Epithelial cell of proximal tubule (primary cell): ENCODE measurements at places on chromosomes 3 and 15.

- DNase-seq: no peak
Observed at GRCh38 chr3:98003306-98003969, 31.2 kb upstream of the RIOX2 start.

DNA sequence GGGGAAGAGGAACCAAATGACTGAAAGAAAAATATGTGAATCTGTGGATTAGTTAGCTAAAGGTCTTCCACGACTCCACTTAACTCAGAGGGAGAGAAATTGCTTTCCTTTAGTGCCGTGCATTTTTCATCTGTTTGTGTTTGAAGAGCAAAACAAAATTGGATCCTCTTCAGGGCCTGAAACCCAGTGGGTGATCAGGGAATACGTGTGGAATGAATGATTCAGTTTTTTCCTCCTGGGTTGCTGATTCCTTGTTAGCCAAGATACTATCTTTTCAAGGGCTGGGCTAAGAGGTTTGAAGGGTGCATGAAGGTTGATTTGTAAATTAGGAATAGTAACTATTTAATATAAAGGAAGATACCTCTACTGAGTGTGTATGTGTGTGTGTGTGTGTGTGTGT lies 61.0 kb downstream of the TPRG1 start:
- DNase-seq: no peak

GRCh38 chr15:34717729-34718128 lies 37.1 kb downstream of the GJD2 start:
- no peak for DNase-seq

- DNase-seq: no peak
Observed at GRCh38 chr3:171039674-171040073, 13.2 kb upstream of the SLC2A2 start.

DNA sequence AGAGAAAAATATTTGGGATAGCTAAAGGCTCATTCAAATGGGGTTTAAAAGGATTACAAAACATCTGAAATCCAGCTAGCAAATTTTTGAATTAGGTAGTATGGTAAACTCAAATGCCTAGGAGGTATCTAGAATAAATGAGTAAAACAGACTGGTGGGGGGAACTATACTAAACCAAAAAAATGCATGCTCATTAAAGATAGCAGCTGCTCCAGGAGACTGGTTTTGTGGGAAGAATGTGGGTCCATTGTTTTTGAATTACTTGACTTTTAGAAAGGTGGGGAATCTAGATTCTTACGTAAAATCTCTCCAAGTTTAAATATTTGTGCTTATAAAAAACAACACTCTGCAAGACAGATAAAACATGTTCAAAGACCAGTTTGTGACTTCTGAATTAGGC lies 73.8 kb downstream of the LEKR1 start:
- DNase-seq: no peak

- DNase-seq: no peak
Observed at GRCh38 chr3:151113343-151113742, 27.9 kb downstream of the MED12L start.

DNA sequence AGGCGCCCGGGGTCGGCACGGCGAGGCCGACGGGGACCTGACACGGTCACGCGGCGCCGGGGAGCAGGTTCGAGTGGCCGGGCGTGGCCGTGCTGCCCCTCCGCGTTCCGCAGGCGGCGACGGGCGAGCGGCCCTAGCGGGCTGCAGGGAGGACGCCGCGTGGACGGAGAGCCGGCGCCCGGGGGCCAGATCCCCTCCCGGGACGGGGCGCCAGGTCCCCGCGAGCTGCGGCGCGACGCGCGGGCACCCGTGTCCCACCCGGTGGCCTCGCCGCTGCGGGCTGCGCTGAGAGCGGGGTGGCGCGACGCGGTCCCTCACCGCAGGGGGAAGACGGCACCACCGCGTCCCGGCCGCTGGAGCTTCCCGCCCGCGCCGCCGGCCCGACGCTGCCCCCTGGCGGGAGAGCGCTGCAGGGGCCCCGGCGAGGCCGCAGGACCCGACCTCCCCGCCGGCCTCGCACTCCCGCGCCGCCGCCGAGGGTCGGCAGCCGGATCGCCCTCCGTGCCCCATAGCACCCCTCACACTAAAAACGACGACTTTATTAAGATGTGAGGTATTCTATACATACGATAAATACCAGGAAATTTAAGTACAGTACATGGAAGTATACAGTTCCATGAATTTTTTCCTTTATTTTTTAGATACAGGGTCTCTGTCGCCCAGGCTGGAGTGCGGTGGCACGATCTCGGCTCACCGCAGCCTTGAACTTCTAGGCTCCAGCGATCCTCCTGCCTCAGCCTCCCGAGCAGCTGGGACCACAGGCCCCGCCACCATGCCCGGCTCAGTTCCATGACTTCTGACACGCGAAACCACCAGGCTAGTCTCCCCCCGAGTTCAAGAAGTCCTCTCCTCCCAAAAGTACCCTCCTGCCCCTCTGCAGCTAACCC lies 1.3 kb upstream of the PIGZ start:
- DNase-seq: no peak

- peak; percentile 83 for DNase-seq
Observed at GRCh38 chr3:39146611-39147591, 6.5 kb downstream of the CSRNP1 start.

DNA sequence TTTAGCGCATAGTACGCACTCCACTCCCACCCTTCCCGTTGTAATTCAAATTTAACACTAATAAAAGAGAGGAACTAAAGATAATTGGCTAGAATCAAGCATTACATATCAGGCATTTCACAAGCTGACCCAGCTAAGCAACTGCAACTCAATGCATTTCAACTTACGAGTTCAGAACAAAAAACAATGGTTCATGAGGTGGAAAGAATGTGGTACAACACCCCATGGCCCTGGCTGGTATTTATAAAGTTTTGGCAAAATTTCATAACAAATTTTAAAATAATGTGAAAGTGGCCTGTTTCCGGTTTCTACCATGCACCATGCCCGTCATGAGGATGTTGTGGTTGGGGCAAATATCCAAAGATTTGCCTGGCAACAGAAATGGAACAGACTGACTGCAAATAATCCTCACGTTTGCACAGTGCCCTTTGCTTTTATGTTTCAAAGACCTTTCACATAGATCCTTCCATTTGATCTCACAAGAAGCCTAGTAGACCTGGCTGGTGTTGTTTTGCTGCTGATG lies 455.3 kb upstream of the NR2F2 start:
- no peak for DNase-seq

- DNase-seq: no peak
Observed at GRCh38 chr3:177893331-177893730, 642.9 kb upstream of the KCNMB2 start.

DNA sequence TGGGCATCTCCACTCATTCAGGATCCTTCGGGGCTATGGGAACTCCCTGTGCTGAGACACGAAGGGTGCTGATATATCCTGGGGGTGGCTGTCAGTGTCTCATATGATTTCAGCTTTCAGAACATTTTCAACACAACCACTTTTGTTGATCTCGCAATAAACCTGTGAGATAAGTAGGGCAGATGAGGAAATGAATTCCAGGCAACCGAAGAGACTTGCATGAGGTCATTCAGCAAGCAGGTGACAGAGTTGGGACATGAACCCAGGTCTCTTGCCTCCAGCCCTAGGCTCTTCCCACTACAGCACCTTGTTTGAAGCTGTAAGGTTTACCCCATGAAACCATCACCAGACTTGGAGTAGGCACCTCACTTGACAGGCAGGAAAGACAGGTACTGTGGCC lies 16.6 kb downstream of the DUOX1 start:
- DNase-seq: no peak

DNA sequence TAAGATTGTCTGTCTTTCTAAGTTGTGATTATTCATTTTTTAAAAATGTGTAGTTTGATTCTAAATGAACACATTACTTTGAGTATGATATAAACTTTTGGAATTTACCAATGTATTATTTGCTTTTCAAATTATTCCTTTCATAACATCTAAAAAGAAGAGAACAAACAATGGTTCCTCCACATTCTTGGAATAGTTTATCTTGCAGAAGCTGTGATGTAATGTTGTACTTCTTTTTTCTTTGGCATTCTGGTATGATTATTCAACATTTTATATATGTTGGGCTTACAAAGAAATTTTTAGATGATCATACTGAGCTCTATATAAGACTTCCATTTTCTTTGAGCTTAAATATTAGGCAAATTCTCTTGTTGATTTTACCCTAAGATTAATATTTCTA lies 419.2 kb downstream of the DIPK2A start:
- no peak for DNase-seq

- DNase-seq: no peak
Observed at GRCh38 chr3:140420621-140421357, 257.1 kb upstream of the TRIM42 start.

- no peak for DNase-seq
Observed at GRCh38 chr15:79308874-79309273, 2.0 kb upstream of the TMED3 start.

DNA sequence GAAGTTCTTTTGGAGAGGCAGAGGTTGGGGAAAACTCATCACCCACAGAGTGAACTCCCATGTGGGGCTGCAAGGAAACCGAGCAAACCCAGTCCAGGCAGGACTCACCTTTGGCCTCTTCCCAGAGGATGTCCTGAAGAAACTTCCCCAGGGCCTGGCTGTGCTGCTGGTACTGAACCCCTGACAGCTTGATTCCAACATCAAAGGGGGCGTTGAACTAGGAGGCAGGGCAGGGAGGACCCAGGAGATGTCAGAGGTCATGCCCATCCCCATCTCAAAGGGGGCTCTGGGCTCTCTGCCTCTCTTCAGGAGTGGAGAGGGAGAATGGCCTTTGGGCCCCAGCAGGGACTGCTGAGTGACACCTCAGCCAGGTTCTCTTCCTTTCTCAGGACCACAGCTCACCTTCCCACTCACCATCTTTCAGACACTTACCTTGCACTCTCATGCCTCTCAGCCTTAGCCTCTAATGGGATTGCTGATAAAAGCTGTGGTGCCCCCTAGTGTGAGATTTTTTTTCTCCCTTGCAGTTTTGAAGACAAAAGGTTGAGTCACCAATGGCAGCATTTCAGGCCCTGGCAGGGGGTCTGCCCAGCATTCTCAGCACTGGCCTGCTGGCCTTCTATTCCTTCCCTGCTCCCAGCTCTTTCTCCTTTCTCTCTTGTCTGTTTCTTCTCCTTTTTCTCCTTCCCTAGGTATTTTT lies 6.0 kb downstream of the GHRL start:
- DNase-seq: peak; percentile 64

- no peak for DNase-seq
Observed at GRCh38 chr3:56525291-56525690, 31.7 kb upstream of the CCDC66 start.

DNA sequence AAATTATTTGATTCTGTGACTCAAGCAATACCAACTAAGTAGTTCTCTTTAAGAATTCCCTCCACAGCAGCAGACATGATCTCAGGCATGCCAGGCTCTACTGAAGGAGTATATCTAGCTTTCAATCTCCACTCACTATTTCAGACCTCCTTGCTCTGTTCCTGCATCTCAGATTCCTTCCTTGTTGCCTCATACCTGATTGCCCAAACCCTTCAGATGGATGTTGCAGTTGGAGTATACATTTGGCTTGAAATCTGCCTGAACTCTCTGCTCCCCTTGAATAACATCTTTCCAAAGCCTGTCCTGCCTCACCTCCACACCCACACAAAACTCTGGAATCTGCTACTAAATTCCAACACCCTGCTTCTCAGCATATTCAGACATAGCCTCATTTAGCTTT lies 19.8 kb upstream of the TM4SF4 start:
- DNase-seq: no peak

DNA sequence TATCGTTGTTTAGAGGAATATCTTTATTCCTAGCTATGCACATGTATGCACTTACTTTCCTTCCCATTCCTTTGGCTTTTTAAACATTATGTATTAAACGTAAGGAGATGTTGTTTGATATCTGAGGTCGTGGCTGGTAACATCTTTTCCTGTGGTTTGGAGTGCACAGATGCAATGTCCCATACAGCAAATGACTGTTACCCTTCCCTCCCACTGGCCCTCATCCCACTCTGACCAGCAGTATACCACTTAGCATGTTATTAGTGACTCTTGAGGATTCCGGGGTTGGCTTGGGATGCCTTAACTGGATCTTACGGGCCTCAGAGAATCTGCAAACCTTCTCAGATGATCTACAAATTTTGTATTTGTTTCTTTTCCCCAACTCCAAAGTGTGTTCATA lies 34.5 kb downstream of the TGFBR2 start:
- DNase-seq: no peak

DNA sequence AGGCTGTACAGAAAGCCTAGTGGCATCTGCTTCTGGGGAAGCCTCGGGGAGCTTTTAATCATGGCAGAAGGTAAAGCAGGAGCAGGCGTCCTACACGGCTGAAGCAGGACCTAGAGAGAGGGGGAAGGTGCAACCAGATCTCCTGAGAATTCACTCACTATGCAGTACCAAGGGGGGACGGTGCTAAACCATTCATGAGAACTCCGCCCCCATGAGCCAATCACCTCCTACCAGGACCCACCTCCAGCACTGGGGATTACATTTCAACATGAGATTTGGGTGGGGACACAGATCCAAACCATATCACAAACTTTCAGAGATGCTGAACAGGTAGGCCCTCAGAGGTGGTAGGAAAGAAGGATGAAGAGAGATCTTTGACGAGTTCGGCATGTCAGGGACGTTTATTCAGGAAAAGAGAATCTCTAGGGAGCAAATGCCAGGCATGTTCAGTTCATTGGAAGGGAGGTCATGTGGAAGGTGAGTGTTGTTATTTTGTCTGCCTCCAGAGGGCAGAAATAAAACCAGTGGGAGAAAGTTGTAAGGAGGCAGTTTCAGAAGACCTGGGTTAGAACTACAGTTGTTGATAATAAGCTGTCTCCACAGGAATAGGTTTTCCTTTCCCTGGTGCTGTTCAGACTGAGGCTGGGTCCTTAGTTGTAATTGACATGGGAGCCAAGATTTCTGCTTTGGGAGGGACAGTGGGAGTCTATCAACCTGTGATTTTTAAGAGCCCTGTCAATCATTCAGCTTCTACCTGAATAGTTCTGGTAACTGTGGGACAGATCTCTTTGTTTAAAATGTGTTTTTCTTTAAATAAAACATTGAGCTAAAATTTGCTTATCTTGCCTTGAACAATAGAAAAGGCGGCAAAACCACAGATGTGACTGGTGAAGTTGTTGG lies 4.3 kb upstream of the FNDC3B start:
- no peak for DNase-seq

DNA sequence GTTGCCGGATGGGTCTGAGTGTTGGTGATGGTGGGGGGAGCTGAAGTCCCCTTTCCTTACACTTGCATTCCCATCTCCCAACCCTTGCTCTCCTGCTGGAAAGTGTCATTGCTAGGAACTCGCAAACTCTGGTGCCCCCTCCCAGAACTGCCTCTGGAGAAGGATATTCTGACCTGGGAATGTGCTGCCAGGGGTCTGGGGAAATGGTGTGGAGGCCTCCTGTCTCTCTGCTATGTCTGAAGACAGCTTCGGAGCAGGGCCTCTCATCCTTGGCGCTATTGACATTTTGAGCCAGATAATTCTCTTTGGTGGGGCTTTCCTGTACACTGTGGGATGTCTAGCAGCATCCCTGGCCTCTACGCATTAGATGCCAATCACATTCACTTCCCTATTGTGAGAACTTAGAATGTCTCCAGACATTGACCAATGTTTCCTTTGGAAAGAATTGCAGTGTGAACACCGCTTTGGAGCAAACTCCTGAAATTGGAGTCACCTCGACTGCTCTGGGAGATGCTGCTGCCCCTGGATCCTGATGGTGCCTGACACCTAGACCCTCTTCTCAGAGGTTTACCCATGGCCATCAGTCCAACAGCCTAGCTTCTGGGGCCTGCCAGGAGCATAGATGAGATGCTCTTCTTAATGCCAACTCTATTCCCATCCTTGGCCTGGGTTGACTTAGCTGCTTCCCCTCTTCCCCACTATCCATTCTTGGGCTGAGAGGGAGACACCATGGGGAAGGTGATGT lies 2.2 kb upstream of the KY start:
- no peak for DNase-seq

GRCh38 chr3:171996178-171996817 lies 43.1 kb upstream of the FNDC3B start:
- DNase-seq: no peak

GRCh38 chr15:101537483-101538080 lies 48.1 kb upstream of the PCSK6 start:
- no peak for DNase-seq
